T-cell (primary cell): ENCODE measurements at places on chromosomes 11 and 22.

GRCh38 chr11:3109921-3110706 lies 52.9 kb upstream of the CARS1 start:
- no peak for DNase-seq

DNA sequence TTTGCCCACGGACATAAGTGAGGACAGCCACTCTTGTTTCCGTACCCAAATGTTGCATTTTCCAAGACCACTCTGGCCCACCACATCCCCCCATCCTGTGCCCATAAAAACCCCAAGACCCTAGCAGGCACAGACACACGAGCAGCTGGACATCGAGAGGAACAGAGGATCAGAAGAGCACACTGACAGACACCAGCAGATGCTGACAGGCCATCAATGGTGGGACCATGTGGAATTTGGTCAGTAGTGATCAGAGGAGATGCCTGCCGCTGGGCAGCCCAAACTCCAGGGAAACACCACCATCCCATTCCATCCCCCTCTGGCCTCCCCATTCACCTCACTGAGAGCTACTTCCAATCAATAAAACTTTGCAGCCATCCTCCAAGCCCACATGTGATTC lies 87.0 kb downstream of the DLG2 start:
- DNase-seq = no peak

DNA sequence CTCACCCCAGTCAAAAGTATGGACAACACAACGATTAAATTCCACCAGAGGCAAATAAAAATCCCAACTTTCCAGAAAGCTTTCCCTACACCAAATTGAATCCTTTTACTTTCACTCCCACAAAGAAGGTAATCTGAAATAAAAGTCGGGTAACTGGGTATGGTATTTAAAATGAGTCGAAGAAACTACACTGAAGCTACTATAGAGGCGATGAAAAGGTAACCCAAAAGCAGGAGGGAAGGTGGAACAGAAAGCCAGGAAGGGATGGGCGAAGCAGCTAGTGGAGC lies 1.1 kb downstream of the PICALM start:
- DNase-seq = no peak

DNA sequence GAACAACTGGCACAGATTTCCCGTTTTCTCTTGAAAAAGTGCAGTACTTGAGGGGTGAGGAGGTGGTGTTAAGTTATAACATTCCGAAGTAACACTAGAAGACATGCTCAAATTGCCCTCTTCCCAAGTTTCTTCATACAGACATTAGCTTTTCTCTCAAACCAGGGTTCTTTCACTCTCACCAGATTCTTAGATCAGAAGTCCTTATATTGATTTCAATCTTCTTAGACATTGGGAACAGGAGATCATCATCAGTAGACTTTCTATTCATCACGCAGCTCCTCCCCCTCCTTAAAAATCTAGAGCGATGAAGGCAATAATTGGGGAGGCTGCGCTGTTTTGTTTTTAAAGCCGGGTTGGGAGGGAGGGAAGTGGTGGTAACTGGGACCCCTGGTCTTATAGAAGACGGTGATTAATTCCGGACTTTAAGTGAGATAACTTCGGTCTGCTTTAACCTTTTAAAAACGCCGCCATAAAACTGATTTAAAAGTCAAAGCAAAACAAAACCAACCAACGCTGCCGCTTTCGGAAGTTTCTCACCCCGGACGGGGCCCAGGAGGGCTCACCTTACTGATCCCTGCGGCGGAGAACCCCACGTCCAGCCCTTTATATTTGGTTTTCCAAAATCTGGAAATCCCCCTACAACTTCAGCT lies 665 bp downstream of the USP28 start:
- DNase-seq = no peak

GRCh38 chr11:122195790-122196189 lies 79.8 kb upstream of the BLID start:
- no peak for DNase-seq

- no peak for DNase-seq
Observed at GRCh38 chr22:46065691-46066454, 84.5 kb upstream of the PPARA start.

- no peak for DNase-seq
Observed at GRCh38 chr11:92852946-92853345, 116.5 kb upstream of the MTNR1B start.

DNA sequence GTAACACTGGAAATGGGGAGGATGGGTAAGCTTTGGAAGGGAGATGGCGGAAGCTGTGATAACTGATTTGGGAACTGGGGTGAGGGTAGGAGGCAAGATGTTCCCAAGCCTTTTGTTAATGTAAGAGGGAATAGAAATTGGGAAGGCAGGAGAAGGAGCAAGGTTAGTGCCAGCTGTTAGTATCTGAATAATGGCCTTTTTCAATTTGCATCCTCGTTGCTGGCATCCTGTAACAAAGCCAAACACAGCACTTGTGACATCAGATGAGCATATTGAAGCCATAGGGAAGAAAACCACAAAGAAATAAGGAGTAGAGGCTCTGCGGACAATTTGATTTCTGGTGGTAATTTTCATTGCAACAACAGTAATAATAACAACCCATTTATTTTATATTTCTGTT lies 70.9 kb upstream of the CLMP start:
- no peak for DNase-seq

DNA sequence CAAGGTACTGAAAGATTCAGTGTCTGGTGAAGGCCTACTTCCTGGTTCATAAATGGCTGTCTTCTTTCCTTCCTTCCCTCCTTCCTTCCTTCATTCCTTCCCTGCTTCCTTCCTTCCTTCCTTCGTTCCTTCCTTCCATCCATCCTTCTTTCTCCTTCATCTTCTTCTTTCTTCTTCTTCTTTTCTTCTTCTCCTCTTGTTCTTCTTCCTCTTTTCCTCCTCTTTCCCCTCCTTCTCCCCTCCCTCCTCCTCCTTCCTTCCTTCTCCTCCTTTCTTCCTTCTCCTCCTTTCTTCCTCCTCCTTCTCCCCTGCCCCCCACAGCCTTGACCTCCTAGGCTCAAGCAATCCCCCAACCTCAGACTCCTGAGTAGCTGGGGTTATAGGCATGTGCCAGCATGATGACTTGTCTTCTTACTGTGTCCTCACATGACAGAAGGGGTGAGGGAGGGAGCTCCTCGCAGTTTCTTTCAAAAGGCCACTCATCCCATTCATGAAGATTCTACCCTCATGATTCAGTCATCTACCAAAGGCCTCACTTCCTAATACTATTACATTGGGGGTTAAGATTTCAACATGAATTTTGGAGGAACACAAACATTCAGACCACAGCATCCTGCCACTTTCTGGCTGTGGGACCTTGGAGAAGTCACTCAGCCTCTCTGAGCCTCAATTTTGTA lies 22.6 kb upstream of the CCDC134 start:
- no peak for DNase-seq

- no peak for DNase-seq
Observed at GRCh38 chr11:128840783-128841182, 26.3 kb downstream of the KCNJ1 start.

GRCh38 chr11:77842441-77843121 lies 21.6 kb downstream of the AAMDC start:
- no peak for DNase-seq

- no peak for DNase-seq
Observed at GRCh38 chr22:26267856-26268255, 98.6 kb downstream of the SEZ6L start.

- no peak for DNase-seq
Observed at GRCh38 chr22:19737846-19738663, 14.7 kb downstream of the GP1BB start.

- no peak for DNase-seq
Observed at GRCh38 chr11:14193644-14194043, 165.3 kb downstream of the RRAS2 start.

DNA sequence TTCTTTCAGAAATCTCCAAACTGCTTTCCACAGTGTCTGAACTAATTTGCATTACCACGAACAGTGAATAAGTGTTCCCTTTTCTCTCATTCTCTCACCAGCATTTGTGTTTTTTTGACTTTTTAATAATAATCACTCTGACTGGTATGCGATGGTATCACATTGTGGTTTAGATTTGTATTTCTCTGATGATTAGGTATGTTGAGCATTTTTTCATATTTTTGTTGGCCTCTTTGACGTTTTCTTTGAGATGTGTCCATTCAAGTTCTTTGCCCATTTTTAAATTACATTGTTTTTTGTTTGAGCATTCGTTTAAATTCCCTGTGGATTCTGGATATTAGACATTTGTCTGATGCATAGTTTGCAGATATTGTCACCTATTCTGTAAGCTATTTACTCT lies 1639.6 kb upstream of the TENM4 start:
- DNase-seq = no peak

DNA sequence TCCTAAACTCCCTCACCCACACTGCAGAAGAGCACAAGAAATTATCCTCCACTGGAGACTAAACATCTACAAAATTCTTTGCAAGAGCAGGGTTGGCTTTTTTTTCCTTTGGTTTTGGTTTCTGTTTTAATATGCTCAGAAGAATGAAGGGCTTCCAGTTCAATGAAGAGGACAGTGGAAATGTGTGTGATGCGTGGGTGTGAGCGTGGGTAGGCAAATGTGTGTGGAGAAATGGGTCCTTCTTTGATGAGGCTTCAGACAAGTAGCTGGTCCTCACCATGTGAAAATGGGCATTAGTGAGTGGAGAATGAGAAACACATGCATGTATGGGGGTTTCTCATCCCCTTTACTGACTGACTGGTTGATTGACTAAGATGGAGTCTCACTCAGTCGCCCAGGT lies 263.3 kb upstream of the SYN3 start:
- DNase-seq = no peak

GRCh38 chr11:17725174-17725573 lies 5.8 kb downstream of the MYOD1 start:
- DNase-seq = no peak

DNA sequence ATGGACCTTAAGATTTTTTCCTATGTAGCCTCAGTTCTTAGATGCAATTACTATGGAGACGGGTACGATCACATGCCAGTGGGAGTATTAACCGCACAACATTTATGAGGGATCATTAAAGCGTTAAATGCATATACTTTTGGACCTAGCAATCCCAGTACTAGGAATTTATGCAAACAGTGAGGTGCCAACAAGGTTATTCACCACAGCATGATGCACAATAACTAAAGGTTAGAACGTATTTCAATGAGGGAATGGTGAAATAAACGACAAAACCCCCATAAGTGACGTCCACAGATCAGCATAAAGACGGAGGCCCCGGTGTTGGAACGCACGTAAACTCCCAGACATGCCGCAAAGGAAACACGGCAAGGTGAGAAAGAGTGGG lies 539 bp downstream of the SIRT3 start:
- DNase-seq = no peak
